ENCODE measurements at places on chromosomes 12 and 14.
A peak's percentile ranks its signal among the peaks of the same experiment; 100 is the strongest.

DNA sequence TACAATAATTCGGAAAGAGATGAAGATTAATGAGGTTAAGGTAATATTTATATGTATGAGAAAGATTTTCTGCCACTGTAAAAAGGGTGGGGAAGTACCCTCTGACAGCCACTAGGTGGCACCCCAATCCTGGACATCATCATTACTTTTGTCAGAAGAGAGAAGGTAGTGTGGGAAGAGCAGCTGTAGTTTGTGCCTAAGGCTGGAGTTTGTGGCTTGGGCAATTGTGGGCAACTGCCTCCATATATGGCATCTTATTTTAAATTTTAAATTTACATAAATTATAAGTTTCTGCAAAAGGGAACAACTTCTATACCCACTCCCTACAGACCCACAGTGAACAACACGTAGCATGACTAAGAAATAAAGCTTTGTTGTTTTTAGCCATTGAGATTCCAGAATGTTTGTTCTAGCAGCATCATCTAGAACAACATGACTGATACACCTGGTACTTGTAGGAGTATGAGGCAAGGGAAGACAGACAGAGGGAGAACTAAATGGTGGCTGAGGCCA, 34.4 kb upstream of the SYCP3 start:
- DNase-seq = peak; percentile 60

GRCh38 chr12:53115112-53115890, 12.0 kb downstream of the SOAT2 start:
- no peak for DNase-seq

- DNase-seq = no peak
Measured at GRCh38 chr14:21023817-21024584, 860 bp downstream of the NDRG2 start.

- DNase-seq = no peak
Measured at GRCh38 chr14:32013083-32013482, 64.0 kb upstream of the ARHGAP5 start.

DNA sequence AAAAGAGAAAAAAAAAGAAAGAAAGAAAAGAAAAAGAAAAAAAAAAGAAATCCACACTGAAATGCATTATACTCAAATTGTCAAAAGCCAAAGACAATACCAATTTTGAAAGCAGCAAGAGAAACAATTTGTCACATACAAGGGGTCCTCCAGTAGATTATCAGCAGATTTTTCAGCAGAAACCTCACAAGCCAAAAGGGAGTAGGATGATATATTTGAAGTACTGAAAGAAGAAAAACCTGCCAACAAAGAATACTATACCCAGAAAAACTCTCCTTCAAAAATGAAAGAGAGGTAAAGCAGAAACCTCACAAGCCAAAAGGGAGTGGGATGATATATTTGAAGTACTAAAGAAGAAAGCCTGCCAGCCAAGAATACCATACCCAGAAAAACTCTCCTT, 37.1 kb upstream of the ANO6 start:
- no peak for DNase-seq

- no peak for DNase-seq
Measured at GRCh38 chr14:92897922-92898565, 24.9 kb upstream of the CHGA start.

- DNase-seq = no peak
Measured at GRCh38 chr12:6097411-6097810, 27.1 kb downstream of the VWF start.

DNA sequence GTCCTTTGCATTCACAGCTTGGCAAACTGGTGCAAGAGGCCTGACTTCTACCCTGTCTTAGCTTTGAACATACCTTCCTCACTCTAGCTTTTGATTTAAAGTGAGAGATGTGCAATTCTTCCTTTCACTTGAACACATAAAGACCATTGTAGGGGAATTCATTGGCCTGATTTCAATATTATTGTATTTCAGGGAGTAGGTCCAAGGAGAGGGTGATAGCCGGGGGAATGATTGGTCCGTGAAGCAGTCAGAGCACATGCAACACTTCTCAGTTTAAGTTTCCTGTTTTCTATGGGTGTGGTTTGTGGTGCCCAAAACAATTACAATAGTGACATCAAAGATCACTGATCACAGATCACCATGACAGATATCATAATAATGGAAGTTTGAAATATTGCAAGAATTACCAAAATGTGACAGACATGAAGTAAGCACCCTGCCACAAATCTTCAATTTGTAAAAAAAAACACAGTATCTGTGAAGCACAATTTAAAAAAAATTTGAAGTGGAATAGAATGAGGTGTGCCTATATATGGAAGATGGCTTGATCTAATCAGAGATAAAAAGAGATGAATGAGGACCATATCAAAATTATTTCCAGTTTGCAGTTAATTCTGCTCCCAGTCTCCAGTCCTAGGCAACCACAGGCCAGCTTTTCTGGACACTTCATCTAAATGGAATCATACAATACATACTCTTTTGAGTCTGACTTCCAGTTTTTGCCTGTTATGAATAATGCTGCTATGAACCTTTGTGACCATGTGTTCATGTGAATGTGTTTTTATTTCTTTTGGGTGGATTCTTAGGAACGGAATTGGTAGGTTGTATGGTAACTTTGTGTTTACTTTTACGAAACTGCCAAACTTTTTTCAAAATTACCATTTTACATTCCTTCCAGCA, 23.2 kb downstream of the BORCS5 start:
- DNase-seq = no peak

DNA sequence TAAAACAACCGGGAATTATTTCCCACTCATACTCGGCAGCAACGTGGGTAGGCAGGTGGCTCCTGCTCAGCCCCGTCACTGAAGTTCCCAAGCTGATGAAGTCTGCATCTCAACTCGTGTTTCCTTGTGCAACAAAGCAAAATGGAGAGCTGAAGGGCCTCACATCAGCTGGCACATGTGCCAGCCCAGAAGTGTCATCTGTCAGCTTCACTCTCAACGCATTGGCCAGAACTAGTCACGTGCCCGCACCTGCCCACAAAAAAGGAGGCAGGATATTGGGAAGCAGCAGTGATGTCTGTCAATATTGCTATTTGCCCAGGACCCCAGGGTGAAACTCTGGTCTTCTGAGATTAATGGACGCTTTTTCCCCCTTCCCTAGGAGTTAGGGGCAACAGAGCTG, 344.0 kb downstream of the BCL11B start:
- no peak for DNase-seq

- DNase-seq = no peak
Measured at GRCh38 chr12:51886021-51886710, 1.7 kb upstream of the ANKRD33 start.
